T-helper 2 cell treated with Interferon-gamma antibody and Interleukin-4, amounts not matched to agents 100 ng/mL and 5 ng/mL, for 36 hours (primary cell): ENCODE measurements at places on chromosomes 5 and 9. TPM values are rescaled to one million over a fixed set of nuclear protein-coding genes. Genes with fewer than 3 reads are reported as not detected.

The SHISAL2B gene
- not detected in 2 replicates for total RNA-seq

The FBP1 gene
- total RNA-seq = not detected in 2 replicates

The ANKRD18B gene
- 1.1 and 1.9 TPM in 2 replicates for total RNA-seq

The SPINK13 gene
- not detected in 2 replicates for total RNA-seq

The LRRC19 gene
- not detected in 2 replicates for total RNA-seq

The GPR150 gene
- 0.30 and 0.48 TPM in 2 replicates for total RNA-seq

The TEX48 gene
- 0.30 TPM in 1 of 2 replicates, not detected in the other for total RNA-seq

The MZB1 gene
- 61.8 and 65.3 TPM in 2 replicates for total RNA-seq
